ENCODE measurements at places on chromosomes 12 and 14. TPM values are rescaled to one million over a fixed set of nuclear protein-coding genes. Genes with fewer than 3 reads are reported as not detected.

- H3K4me3 ChIP-seq = no peak overlapping the region
- no peak for DNase-seq
- H3K36me3 ChIP-seq = no peaks in the 10 kb centered on the region
- no peak overlapping the region for H3K27ac ChIP-seq
Measured at GRCh38 chr14:81765651-81766275, 232.1 kb upstream of the SEL1L start.

- H3K27me3 ChIP-seq = no peaks in the 10 kb centered on the region
- H3K4me1 ChIP-seq = no peaks in the 10 kb centered on the region
- H3K27ac ChIP-seq = no peak overlapping the region
- no peak overlapping the region for H3K4me3 ChIP-seq
Measured at GRCh38 chr14:56896922-56897321, 86.6 kb upstream of the OTX2 start.

GRCh38 chr12:82873951-82874350 is 187.2 kb downstream of the TMTC2 start:
- no peak for DNase-seq
- no peak overlapping the region for H3K4me3 ChIP-seq
- no peaks in the 10 kb centered on the region for H3K36me3 ChIP-seq
- H3K4me1 ChIP-seq = no peaks in the 10 kb centered on the region
- H3K27me3 ChIP-seq = no peaks in the 10 kb centered on the region
- H3K27ac ChIP-seq = no peak overlapping the region

The SPRYD3 gene
- 52.1 TPM for total RNA-seq

The EPYC gene
- total RNA-seq = not detected

The GDF3 gene
- not detected for total RNA-seq

DNA sequence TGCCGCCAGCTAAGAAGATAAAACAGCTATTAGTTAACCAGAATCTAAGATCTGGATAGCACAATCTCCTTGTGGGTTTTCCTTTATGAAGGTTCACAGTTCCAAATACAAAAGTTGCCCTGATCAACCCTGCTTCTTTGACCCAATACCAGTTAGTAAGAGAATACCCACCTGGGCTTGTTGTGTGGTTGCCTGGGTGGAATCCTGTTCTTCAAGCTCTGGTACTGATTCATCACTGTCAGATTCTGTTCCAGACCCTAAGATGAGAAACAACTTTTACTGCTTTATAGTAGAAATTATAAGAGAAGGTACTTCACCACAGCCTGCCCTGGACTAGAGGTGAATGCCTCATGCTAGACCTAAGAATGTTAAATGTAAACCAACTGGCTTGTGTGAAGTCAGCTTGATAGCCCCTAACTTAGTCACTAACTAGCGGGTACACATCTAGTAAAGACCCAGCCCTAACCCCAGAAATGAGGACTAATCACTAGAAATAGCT is 10.6 kb downstream of the NACA start:
- H3K4me1 ChIP-seq = peaks cover 16% of the 10 kb centered on the region
- DNase-seq = no peak
- H3K27ac ChIP-seq = no peak overlapping the region
- peaks cover 74% of the 10 kb centered on the region for H3K36me3 ChIP-seq
- no peak overlapping the region for H3K4me3 ChIP-seq

The GPRC5D gene
- total RNA-seq = 2.1 TPM

Data from upper lobe of left lung (tissue), 6 donors.